ENCODE measurements at places on chromosomes 7 and 10. TPM values are rescaled to one million over a fixed set of nuclear protein-coding genes. Genes with fewer than 3 reads are reported as not detected.

SPRN gene
- not detected for total RNA-seq

MGMT gene
- 24.6 TPM for total RNA-seq

ZNF117 gene
- total RNA-seq = 1.7 TPM

CDK14 gene
- 0.42 TPM for total RNA-seq

NPY4R gene
- total RNA-seq = not detected

AGAP3 gene
- 17.7 TPM for total RNA-seq

DNA sequence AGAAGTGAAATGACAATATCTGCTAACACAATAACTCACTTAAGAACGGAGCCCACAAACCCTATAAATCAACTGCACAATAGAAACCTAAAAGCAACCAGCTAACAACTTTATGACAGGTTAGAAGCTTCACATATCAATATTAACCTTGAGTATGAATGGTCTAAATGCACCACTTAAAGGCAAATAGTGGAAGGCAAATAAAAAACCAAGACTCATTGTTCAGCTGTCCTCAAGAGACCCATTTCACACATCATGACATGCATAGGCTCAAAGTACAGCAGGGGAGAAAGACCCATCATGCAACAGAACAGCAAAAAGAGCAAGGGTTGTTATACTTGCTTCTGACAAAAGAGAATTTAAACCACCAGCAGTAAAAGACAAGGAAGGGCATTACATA, 46.8 kb downstream of the CDC14C start:
- no peak for DNase-seq

- DNase-seq = no peak
Observed at GRCh38 chr7:34652809-34653208, 5.2 kb upstream of the NPSR1 start.

GRCh38 chr10:28875549-28876081, 198.3 kb downstream of the BAMBI start:
- no peak for DNase-seq

GRCh38 chr10:2121929-2122328, 384.6 kb upstream of the ADARB2 start:
- no peak for DNase-seq

GRCh38 chr10:6741541-6741941, 161.5 kb upstream of the PRKCQ start:
- DNase-seq = no peak

DNA sequence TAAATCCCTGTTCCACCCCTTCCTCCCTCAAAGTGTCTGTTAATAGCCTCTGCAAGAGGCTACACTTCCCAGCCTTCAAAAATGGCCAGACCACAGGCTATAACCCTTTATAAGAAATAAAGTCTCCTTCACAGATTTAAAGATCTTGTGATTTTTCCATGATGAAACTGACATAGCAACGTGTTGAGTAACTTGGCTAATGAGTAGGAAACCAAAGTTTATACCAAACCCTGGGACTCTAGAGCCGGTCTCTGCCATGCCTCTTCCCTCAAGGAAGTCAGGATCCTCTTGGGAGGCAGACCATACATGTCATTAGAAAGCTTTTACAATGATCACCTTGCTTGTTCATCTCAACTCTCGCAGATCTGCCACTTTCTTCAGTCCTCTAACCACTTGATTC, 44.4 kb downstream of the GRM8 start:
- DNase-seq = no peak

DNA sequence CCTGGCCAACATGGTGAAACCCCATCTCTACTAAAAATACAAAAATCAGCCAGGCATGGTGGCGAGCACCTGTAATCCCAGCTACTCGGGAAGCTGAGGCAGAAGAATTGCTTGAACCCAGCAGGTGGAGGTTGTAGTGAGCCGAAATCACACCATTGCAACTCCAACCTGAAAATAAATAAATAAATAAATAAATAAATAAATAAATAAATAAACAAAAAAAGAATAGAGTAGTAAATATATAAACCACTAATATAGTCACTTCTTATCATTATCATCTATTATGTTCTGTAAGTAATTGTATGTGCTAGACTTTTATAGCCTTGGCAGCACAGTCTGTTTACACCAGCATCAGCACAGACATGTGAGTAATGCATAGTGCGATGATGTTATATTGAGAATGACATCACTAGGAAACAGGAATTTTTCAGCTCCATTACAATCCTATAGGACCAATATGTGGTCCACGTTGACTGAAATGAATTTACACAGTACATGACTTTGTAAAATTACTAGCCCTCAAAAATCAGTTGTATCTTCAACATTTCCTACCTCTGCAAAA, 385.4 kb upstream of the ANKRD30A start:
- DNase-seq = no peak

DNA sequence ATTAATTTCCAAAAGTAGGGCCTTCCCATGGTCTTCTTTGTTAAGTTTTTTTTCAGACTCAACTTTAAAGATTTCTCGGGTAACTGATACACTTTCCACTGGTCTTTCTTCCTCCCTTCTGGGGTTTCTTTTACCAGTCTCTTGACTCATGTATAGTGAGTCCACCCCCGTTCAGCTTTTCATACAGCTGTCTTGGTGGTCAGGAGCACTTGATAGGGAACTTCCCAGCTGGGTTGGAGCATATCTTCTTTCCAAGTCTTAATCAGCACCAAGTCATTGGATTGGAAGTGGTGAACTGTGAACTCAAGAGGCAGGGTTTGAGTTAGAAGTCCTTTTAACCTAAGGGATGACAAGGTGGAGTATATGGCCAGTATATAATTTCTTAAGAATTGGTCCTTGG, 29.2 kb upstream of the ELOVL3 start:
- DNase-seq = peak; percentile 25

- DNase-seq = no peak
Observed at GRCh38 chr10:14623931-14624330, 150.8 kb downstream of the FAM107B start.

DNA sequence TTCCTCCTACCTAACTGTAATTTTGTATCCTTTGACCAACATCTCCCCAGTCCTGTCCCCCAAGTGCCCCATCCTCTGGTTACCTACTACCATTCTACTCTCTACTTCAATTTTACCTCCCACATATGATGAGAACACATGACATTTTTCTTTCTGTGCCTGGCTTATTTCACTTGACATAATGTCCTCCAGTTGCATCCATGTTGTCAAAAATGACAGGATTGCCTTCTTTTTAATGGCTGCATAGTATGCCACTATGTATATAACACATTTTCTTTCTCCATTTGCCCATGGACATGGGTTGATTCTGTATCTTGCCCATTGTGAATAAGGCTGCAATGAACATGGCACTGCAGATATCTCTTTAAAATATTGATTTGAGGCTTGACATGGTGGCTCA, 33.7 kb downstream of the GLI3 start:
- no peak for DNase-seq

GRCh38 chr7:77330169-77330882, 85.8 kb downstream of the GSAP start:
- peak; percentile 59 for DNase-seq

DNA sequence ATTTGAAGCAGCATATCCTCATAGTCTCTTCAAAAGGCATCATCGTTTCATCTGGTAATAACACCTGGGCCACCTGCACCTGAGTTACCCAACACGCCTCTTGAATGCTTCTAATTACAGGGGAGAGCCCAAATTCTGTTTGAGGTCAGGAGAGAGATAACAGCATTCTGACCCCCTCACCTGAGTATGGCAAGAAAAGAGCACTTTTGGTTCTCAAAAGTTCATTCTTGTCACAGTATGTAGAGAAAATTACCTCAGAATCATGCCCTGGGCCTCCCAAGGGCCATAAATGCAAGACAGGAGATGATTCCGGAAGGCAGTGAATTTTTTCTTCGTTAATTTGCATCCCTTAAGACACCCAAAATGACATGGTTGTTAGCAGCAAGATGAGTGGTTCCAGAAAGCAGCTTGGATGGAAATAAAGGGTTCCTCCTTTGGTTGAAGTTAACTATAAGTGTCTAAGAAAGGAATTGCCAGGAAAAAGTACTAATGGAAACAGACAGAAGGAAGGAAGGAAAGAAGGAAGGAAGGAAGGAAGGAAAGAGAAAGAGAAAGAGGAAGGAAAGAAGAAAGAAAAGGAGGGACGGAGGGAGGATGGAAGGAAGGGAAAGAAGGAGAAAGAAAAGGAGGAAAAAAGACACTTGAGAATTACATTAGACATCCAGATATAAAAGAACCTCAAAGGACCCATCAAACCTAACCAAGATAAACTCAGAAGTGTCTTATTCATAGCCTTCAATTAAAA, 228.4 kb upstream of the RHOBTB1 start:
- DNase-seq = no peak

- no peak for DNase-seq
Observed at GRCh38 chr10:6648894-6649720, 69.0 kb upstream of the PRKCQ start.

- DNase-seq = no peak
Observed at GRCh38 chr10:17234431-17234945, 6.4 kb downstream of the VIM start.
